Stimulated activated CD4-positive, alpha-beta T cell treated with anti-CD3 and anti-CD28 coated beads, Interleukin-1b, Interleukin-23, amount 100 ng/mL, for 4 hours (primary cell): ENCODE measurements at places on chromosomes 2 and 18.
A peak's percentile ranks its signal among the peaks of the same experiment; 100 is the strongest.

- DNase-seq, result no peak
Measured at GRCh38 chr2:122244598-122245229, 489.3 kb downstream of the TSN start.

GRCh38 chr18:44786257-44786656, 105.6 kb downstream of the SETBP1 start:
- DNase-seq, result no peak

GRCh38 chr2:213284105-213285090, at the start of gene SPAG16:
Gene SPAG16 (plus strand): TSS chr2:213284464.
- DNase-seq, result peak; percentile 94

- no peak for DNase-seq
Measured at GRCh38 chr2:175707322-175707721, 294.7 kb downstream of the LNPK start.
